NCI-H1694 treated with DMSO at 0.1 percent for 48 hours (cell line): ENCODE measurements at places on chromosomes 12 and 14.
A peak's percentile ranks its signal among the peaks of the same experiment; 100 is the strongest.

GRCh38 chr12:119334430-119335170 is at the start of gene CCDC60:
TSS of gene CCDC60 (plus strand) at chr12:119334729. CDS start at chr12:119335177, 448 bp downstream.
- no peak for DNase-seq

DNA sequence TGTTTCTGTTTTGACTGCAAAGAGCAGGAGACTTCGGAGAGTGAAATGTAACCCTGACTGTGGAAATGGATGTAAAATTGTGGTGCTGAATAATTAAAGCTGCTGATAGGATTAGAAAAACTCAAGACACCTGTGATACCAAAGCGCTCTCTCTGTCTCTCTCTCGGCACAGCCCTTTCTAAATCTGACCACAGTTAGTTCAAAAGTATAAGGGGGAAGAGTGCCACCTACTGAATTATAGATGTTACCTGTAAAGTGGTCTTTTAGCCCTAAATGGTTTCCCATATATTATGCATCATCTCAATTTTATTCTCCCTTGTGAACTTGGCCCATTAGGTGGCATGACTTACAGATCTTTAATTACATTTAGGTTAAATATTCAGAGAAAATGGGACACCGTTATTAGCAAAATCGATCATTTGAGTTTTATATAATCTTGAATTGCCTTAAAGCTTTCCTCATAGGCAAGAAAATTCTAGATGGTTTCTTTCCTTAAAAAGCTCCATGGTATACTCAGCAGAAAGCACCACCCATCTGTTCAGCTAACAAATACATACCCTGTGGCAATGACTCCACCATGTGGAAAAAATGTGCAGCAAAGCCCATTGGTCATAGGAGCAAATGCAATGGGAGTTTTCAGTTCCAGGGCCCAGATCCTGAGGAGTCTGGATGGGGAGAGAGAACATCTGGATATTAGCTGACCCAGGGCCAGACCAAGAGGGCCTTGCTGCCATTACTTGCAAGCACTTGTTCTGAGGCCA is 18.1 kb downstream of the RFC5 start:
- DNase-seq = peak; percentile 31

DNA sequence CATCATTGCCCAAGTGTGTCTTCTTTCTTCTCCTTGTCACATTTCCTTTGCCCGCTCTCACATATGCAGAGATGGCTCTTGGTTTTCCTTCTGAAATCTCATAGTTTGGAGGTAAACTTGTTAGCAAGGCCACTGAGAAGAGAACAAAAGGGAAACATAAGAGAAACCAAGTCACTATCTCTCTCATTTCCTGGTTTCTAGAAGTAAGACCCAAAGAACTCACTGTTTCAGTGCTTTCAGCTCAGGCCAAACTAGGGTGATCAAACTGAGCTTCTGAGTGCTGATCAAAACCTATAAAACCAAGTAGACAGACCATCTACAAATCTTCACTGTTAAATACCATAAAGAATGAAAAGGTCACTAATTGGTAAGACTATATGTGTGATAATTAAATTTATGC is 275.4 kb upstream of the BTG1 start:
- DNase-seq = no peak

DNA sequence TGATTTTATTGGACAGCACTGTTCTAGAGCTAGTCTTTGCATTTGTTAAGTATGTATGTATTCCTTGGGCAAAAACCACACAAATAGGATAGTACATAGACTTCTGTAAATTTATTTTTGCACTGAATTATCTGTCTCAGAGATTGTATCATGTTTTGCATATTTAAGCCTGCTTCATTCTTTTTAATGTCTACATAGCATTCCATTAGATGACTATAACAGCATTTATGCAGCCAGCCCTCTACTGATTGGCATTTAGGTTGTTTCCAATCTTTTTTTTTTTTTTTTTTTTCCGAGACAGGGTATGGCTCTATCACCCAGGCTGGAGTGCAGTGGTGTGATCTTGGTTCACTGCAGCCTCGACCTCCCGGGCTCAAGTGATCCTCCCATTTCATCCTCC is 34.5 kb downstream of the SYNDIG1L start:
- no peak for DNase-seq

GRCh38 chr14:69615496-69616407 is 4.4 kb downstream of the SUSD6 start:
- peak; percentile 51 for DNase-seq

GRCh38 chr12:75825686-75826085 is 205.9 kb downstream of the PHLDA1 start:
- no peak for DNase-seq

GRCh38 chr12:33759279-33759678 is 263.0 kb upstream of the ALG10 start:
- no peak for DNase-seq

DNA sequence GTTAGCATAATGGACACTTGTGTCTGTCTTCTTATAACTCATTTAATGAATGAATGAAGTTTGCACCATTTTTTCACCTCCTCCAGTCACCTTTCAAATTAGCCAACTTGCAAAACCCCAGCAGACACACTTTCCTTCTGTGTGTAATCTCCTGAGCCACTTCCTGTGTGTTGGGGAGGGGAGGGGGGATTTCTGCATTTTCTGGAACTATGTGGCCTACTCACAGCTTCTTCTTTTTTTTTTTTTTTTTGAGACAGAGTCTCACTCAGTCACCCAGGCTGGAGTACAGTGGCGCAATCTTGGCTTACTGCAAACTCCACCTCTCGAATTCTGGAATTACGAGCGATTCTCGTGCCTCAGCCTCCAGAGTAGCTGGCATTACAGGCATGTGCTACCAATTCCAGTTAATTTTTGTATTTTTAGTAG is 4.1 kb upstream of the SERPINA1 start:
- DNase-seq = no peak

GRCh38 chr12:60803147-60803546 is 1207.3 kb downstream of the SLC16A7 start:
- no peak for DNase-seq

GRCh38 chr14:58107947-58108552 is 44.0 kb downstream of the ARMH4 start:
- DNase-seq = peak; percentile 74

DNA sequence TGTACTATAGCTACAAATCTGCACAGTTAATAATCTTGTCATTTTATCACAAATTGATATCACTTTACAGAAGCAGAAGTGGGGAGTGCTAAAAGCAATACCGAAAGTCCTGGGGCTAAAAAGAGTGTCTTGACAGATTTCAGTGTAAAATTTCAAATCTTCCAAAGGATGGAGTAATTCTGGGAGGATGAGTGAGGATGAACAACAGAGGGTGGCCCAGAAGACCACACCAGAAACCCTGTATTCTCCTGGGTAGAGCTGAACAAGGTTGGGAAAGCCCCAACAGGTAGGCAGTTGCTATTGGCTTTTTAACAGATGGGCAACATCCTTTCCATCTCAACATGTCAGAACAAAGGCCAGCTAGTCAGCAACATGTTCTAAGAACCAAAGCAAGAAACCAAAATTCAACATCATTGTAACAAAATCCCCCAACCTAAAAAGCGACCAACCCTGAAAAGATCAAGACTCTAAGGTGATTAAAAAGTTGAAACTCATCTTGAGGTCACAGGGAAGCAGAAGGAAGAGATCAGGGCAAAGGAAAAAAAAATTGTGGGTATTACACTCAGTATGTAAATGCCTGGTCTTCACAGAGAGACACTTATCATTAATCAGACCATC is 38.8 kb downstream of the CBX5 start:
- DNase-seq = peak; percentile 47
